ENCODE measurements at places on chromosomes 2 and 18. TPM values are rescaled to one million over a fixed set of nuclear protein-coding genes. Genes with fewer than 3 reads are reported as not detected.
A peak's percentile ranks its signal among the peaks of the same experiment; 100 is the strongest.

DNA sequence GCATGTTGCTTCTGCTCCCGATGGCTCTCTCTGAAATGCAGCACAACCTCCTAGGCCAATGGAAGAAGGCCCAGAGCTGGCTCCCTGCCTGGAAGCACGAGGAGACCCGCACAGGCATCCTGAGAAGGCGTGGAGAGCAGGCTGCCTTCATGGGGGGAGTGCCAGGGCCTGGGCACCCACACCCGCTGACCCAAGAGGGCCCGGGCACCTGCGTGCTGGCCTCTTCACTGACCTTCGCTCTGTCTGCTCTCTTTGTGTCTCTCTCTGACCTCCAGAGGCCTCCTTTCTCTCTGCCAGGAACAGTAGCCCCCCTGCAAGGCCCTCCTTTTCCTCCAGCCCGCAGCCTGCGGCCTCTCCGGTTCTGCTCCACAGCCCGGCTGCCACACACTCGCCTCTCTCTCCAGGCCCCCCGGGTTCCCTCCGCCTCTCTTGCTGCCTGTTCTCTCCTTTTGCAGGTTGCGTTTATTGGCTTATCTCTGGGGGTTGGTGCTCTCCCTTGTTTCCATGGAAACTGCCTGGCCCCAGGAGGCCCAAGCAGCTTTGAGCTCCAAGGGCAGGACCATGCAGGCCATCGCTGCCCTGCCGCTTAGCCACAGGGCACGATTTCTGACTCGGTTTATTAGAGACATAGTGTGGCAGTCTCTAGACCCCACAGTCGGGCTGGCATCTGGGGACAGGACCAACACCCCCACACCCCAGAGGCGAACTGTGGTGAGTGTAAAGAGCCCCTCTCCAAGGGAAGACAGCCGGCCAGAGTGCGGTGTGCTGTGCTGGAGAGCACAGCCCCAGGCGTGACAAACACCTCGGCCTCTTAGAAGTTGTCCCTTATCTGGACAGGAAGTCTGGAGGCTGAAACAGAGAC is 1.7 kb downstream of the MZT2B start:
- DNase-seq, result no peak

DNA sequence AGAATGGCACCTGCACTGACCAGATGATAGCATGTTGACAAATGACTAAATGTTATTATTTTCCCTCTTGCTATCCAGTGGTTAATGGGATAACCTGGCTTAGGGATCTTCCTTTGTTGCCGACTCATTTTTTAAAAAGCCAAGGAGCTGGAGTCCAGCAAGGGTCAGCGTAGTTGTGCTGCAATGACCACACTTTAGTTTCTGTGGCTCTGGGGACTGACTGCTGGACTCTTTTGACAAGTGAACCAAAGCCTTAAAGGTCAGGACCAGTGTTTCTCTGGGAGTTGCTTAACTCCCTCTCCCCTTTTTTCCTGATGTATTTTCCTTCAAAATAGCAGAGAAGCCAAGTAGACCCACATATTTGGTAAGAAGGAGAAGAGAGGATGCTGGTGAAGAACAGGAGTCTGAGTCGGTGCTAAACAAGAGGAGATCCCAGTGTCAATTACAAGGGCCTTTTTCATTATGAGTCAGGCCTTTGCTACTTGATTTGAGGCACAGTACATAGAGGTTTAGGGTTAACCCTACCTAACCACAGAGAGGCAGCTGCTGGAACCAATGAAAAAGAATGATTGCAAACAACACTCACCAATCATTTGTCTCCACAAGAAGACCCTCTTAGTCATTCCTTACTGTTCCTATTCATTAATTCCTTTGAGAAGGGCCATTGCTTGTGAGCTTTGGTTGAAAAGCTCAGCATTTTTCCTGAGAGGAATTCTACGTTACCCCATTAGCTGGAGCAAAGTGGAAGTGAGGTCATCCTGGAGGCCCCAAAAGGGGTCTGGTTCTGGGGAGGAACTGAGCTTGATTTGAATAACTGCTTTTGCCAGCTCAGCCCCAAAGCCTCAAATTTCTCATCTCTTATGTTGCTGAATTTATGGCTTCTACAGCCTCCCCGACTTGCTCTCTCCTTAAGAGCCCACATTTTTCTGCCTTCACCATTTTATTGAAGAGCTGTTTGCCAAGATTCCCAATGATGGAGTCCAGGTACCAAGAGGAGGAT is 137.6 kb upstream of the HNMT start:
- DNase-seq, result no peak

The TBC1D8 gene
- 25.3 TPM for total RNA-seq

DNA sequence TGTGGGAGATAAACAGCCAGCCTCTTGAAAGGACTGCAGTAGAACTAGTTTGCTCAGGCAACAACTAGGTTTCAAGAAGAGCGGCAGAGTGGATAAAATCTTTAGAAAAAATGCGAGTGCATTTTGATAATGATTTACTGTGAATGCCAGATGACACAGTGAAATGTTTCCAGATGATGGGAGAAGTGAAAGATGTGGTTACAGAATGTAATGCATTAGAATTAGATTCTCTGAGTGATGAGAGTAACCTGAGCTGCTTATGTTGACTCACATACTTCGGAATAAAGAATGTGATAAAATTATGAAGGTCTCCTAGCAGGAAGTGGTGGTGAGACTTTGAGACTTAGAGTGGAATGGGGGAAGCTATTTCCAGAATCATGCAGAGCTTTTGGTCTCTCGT is 184.3 kb downstream of the GULP1 start:
- peak; percentile 44 for DNase-seq

DNA sequence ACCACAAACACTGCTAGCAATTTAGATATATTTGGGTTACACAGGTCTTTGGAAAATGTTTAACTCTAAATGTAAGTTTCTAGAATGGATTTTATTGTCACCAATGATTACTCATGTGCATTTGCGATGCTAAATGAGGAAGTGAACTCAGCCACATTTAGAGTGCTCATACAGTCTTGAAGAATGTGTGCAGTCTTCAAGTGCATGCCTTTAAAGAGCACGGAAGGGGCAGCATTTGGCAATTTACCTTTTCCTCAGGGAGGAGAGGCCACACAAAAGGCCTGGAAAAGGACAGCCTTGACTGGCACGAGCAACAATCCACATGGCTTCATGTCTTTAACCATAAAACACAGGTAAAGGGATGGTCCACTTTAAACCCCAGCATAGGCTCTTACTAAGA is 78.5 kb upstream of the STK17B start:
- no peak for DNase-seq

DNA sequence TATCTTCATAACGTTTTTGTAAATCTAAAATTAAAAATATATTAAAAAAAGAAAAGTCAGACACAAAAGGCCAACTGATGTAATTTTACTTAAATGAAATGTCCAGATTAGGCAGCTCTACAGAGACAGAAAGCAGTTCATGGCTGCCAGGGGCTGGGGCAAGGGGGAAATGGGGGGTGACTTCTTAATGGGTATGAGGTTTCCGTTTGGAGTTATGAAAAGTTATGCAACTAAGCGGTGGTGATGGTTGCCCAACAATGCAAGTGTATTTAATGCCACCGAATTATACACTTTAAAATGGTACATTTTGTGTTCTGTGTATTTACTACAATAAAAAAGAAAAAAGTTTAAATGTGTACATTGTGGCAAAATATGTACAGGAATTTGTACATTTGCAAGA is 70.2 kb upstream of the TEX51 start:
- DNase-seq, result no peak

DNA sequence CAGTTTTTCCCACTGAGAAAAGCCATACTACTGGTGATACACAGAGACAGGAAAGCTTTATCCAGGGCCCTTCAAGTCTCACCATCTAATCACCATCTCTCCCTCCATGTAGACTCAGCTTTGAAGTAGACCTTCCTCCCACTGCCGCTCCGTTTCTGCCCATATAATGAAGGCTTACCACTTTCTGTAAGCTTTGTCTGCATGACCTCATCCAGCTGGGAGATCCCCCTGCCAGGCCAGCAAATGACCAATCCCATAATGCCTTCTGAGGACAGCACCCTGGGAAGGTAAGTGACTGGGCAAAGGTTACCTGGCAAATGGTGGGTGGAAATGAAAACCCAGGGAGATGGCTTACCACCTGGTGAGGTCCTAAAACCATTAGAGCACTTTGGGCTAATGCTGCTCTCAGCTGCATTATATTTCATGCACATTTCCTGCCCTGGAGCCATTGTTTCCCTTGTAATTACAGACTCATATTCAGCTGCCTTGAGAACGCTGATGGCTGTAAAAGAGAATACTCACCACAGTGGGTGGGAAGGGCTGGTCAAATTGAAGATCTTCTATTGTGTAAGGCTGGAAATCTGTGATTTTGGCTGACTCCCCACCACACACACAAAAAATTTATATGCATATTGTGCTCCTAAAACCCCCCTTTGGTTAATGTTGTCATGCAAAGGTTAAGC is 350.7 kb upstream of the SYT4 start:
- no peak for DNase-seq

The SOWAHC gene
- 63.5 TPM for total RNA-seq

The CPO gene
- total RNA-seq, result 0.13 TPM

DNA sequence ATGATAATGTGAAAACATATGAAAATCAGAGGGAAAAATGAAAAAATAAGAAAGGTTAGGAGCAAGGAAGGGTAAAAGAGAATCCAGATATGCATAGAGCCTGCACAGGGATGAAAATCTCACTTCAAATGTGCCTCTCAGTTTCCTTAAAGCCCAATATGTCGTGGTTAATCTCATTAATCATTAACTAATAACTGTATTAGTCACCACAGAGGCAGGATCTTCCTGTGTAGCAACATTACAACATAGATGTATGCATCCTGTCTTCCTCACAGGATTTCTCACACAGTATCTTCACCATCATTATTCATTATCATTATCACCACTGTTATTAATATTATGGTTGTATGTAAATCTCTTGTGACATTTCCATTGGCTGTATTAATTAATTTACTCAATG is 361.2 kb upstream of the SOX11 start:
- DNase-seq, result peak; percentile 3

All from bronchial epithelial cell (primary cell).